ENCODE measurements at places on chromosomes 16 and 17.

DNA sequence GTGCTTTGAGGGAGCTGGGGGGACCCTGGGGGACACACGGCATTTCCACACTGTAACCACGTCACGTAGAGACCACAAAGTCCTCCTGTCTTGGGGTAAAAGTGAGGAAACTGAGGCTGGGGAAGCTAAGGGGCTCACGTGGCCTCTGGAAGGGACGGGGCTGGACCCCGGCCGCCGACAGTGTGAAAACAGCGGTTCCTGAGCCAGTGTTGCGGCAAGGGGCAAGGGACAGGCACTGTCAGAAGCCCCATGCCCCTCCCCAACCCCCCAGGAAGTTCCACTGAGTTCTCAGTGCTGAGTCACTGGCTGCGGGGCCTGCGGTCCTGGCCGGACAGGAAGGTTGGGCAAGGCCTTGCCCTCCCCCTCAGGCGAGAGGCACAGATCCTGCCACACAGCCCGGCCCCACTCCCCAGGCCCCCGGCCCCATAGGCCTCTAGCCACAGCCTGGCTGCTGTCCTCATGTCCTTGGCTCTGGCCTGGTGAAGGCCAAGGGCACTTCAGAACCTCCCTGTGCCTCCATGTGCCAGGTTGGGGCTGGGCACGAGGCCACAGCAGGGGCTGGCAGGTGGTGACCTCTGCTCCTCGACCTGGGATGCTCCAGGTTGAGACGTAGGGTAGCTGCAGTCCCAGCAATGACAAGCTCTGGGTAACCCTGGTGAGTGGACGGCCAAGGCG lies 5.0 kb upstream of the CCDC57 start:
- peak; percentile 67 for DNase-seq

- DNase-seq: no peak
These were observed 11.2 kb upstream of the NUDT16L1 start for GRCh38 chr16:4682084-4682591.

DNA sequence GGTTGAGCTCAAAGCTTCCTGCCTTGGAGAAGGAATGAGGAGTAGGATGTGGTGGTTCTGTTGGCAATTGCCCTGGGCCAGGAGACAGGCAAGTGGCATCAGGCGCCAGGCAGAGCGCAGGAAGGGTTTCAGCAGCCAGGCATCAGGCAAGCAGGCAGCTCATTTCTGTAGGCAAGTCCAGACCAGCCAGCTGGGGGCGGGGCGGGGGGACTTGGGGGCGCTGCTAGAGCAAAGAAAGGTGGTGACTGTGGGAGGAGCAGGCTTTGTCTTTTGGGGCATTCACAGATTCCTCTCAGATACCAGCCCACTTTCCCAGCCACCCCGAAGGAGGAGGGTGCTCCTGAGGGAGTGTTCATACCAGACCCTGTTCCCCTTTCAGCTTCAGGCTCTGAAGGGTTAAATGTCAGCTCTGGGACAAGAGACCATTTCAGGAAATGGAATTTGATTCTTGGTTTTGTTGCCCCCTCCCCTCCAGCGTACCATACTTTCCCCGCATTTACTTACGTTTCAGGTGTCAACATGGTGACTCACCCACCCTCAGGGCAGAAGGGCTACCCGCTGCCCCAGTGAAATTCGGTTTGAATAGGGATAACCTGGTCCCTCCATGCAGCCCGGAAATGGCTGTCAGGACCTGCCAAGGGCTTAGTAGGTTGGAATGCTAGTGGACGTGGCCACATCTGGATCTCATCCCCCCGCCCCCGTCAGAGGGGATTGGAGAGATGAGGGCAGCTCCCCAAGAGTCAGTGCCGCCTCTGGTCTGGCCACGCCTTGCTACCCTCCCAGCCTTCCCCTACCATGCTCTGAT lies 13.2 kb downstream of the NGFR start:
- peak; percentile 96 for DNase-seq

DNA sequence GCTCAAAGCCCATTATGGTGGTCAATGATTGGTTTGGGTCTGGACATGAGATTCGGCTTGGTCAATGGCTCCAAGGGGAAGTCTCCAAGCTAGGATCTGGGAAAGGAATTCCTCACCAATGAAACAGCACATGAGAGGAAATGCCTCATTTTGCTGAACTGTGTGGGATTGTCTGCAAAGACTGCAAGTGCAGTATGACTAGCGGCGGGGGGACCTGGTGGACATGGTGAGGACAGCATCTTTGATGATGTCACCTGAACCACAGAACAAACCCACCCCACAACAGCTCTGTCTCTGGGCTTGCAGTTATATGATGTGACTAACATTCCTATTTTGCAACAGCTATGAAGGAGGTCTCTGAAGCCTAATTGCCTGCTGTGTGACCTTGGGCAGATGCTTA lies 50.6 kb upstream of the NKD1 start:
- DNase-seq: peak; percentile 46

- DNase-seq: peak; percentile 40
These were observed 5.6 kb upstream of the CRYM start for GRCh38 chr16:21283521-21284289.

DNA sequence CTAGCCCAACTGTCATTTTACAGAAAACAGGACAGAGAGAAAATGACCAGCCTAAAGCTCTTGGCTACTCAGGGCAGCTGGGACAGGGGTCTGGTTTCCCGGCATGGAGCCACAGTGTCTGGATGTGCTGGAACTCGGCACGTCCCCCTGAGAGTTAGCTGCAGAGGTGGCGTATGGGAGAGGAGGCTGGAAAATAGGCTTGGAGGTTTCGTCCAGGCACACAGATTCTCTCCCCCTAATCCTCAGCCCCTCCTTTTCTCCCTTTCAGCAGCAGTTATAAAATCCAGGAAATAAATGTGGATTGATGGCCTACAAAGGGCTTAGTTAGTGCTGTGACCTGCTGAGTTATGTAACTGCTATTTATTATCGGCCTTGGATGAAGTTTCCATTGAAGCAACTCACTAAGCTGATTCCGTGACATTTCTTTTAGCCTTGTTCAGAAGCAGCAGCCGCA lies 89.5 kb upstream of the TOB1 start:
- no peak for DNase-seq

DNA sequence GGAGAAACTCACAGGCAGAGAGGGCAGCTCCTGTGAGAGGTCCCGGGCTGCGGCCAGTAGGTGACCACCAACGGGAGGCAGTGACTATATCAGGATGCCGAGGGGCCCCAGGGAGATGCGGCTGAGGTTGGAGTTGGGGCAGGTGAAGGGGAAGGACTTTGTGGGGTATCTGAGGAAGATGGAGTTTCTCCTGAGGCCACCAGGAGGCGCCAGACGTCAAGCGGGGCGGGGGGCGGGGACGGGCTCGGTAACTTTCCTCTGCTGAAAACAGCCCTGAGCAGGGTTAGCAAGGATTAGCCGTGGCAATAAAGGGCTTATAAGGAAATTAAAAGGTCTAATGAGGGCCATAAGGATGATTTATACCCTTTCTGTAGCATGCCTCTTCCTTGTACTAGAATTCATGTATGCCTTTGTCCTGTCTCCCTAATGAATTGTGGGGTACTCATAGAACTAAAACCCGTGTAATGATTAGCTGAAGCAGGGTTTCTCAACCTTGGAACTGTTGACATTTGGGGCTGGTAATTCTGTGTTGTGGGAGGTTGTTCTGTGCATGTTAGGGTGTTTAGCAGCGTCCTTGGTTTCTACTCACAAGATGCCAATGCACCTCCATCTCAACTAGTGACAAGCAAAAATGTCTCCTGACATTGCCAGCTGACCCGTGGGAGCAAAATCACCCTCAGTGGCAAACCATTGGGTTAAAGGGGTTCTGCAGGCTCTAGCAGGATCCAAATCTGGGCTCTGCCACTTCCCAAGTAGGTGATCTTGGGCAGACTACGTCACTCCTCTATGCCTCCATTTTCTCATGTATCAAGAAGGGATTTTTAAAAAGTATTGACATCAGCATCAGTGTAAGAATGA lies 74.8 kb upstream of the GRIN2A start:
- peak; percentile 35 for DNase-seq

- DNase-seq: no peak
These were observed 7.2 kb upstream of the MFSD6L start for GRCh38 chr17:8806253-8806925.

DNA sequence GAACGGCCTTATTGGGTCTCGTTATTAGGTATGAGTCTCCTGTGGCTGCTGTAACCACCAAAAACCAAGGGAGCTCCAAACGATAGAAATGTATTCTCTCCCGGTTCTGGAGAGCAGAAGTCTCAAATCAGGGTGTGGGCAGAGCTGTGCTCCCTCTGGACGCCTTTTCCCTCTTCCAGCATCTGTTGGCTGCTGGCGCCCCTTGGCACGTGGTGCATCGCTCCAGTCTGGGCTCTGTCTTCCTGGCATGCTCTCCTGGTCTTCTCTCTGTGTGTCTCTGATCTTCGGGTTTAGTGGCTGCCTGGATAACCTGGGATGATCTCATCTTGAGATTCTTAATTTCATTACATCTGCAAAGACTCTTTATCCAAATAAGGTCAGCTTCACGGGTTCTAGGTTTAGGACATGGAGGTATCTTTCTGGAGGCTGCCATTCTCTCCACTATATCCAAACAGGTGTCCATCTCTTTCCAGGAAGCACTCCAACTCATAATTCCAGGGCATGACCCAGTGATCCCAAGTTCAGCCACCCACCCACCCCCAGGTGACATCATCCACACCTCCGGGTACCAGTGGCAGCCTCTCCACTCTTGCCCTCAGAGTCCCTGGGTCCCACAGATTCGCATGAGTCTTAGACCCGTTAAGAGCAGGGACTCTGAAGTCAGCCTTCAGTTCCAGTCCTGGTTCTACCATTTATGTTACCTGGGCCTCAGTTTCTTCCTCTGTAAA lies 145.5 kb upstream of the FOXF1 start:
- no peak for DNase-seq

- peak; percentile 31 for DNase-seq
These were observed 5.4 kb downstream of the THRA start for GRCh38 chr17:40068129-40068581.

GRCh38 chr17:69067274-69068047 lies 6.7 kb upstream of the ABCA9 start:
- no peak for DNase-seq

GRCh38 chr17:58375256-58375655 lies 23.3 kb upstream of the SUPT4H1 start:
- no peak for DNase-seq

GRCh38 chr16:27721531-27722181 lies 171.7 kb downstream of the KATNIP start:
- no peak for DNase-seq

DNA sequence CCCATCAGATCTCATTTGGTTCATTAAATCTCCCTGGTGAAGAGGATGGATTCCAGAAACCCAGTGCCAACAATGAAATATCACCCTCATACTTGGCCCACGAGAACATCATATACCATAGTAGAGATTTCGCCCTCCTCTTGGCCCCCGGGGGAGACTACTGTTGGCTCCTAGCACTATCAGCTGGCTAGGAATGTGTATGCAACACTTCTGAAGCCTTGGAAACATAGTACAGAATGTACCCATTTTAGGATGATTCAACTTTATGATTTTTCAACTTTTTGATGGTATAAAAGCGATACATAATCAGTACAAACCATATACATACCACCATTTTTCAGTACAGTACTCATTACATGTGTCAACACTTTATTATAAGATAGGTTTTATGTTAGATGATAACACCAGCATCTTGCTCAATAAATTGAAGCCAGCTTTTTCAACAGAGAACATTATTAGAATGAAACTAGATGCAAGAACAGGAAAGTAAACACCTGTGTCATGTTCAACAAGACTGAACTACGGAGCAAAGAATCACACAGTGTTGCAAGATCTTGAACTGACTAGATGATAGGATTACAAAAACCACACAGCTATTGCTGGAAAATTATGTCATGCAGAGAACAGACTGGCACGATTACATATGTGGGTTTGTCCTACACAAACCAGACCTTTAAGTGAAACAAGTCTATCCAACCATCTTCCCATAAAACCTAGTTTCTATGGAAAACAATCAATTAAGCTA lies 17.2 kb downstream of the RSL1D1 start:
- peak; percentile 97 for DNase-seq

GRCh38 chr17:80364091-80364691 lies 50.8 kb upstream of the ENDOV start:
- DNase-seq: peak; percentile 80

DNA sequence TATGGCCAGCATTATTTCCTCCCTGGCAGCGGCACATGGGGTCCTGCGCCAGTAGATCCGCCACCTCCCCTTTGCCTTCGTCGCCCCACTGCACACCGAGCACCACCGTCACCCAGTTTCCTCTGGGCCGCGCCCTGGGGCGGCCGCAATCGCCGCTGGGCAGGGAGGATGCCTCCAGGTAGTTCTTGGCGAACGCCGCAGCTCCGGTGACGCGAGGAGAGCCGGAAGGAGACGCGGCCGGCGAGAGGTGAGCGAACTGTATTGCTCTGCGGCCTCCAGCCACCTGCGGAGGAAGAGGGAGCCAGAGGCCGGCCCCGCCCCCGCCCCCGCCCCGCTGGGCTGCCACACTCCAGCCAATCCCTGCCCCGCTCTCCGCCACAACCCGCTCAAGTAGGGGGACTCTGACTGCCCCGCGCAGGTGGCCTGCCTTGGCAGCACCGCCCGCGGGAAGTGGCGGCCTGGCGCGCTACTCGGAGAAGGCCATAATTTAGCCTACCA lies 11.8 kb upstream of the SLFN13 start:
- peak; percentile 39 for DNase-seq

DNA sequence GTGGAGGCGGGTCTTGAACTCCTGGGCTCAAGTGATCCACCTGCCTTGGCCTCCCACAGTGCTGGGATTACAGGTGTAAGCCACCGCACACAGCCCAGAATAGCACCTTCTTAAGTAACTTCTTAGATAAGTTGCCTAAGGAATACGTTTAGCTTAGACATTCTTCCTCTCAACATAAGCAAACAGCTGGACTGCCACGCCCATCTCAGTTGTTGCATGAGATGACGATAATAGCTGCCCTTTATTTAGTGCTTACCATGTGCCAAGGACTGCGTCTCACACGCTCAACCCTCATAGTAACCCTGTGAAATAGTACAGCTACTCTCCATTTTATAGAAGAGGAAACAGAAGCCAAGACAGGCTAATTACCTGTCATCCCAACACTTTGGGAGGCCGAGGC lies 11.8 kb downstream of the HASPIN start:
- DNase-seq: peak; percentile 24

DNA sequence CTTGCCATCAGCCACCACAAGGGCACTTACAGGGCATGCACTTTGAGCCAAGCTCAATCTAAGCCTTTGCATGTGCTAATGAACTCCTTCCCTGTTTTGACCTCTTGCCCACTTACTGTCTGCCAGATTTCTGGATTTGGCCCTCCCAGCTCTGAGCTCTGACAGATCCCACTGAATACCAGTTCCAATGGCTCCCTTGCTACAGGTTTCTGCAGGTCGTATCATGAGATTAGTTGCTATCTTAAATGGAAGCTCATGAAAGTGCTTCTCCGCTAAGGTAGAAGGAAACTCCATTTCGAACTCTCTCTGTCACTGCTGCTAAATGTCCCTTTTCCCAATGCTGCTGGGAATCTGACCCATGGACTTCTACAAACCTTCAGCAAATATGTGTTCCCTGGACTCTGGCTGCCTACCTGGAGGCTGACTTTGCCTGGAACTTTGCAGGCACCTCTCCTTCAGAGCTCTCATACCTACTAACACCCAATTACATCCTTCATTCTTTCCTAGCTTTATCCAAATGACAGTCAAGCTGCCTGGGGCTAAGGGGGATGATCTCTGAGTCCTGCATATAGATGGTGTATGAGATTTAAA lies 23.5 kb upstream of the TOB1 start:
- DNase-seq: no peak

GRCh38 chr17:80025140-80025539 lies 10.5 kb downstream of the TBC1D16 start:
- peak; percentile 55 for DNase-seq
